CD4-positive, alpha-beta T cell treated with Interferon alpha-2 for 1 hour (primary cell): ENCODE measurements at places on chromosomes 12 and 14.

DNA sequence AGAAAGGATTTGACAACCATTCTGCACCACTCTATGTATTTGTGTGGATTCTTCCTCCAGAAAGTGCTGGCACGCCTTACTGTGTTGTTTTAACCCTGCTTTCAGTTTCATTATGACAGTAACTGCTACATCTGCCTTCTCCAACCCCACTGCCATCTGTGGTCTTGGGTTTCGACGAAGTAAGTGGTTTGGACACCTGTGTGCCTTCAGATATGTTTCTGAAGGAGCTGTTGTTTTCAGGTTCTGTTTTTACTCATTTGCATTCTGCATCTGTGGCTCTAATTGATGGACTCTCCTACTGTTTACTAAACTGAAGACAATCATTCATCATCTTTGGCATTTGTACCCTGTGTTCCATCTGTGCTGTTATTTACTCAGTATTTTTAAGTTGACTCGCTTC is 4.1 kb downstream of the TSHR start:
- DNase-seq: peak; percentile 81

DNA sequence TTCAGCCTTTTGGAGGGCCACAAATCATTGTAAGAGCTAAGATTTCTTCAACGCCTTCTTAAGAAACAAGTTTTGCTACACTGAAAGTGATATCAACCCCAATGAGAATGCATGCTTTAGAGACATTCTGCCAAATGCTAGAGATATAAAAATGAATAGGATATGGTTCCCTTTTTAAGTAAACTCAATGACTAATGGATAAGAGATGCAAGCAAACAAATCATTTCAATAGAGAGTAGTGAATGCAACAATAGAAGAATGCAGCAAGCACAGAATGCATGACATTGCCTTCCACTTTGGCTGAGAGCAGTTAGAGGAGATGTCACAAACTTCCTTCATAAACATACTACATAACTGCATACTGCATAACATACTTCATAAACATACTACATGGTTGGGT is 116.4 kb downstream of the PDZRN4 start:
- DNase-seq: no peak

DNA sequence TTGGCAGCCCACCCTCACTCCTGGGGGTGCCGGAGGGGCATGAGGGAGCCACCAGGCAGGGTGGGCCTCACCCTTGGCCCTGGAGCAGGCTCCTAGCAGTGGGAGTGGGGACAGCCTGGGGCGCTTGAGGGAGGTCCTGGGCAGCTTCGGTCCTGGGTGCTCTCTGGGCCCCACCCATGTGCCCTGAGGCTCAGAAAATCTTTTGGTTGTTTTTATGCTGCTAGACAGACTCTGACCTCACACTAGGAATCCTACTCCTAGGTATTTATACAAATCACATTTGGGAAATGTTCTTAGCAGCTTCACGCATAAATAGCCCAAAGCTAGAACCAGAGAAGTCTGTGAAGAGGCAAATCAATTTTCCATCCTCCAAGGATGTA is 10.9 kb upstream of the ULK1 start:
- DNase-seq: no peak

- no peak for DNase-seq
Measured at GRCh38 chr14:41016213-41016612, 590.5 kb upstream of the LRFN5 start.

- DNase-seq: no peak
Measured at GRCh38 chr14:68967459-68967940, 11.6 kb downstream of the ACTN1 start.

GRCh38 chr14:96098309-96098998 is 59.3 kb downstream of the C14orf132 start:
- no peak for DNase-seq

DNA sequence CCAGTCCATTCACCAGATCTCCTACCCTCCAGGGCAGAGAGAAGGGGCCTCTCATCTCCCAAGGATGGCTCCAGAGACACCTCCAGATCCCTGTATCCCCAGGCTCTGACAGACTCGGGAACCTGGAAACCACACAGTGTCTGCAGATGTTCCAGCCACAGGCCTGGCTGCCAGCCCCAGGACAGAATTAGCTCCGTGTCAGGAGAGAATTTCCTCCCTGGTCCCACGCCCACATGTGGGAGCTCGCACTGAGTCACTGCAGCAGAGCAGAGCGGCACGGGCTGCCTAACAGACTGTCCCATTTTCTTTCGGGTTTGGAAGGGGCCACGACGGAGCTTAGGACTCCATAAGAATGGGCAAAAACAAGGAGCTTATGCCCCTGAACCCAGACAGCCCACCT is 33.6 kb downstream of the CMKLR1 start:
- peak; percentile 6 for DNase-seq

DNA sequence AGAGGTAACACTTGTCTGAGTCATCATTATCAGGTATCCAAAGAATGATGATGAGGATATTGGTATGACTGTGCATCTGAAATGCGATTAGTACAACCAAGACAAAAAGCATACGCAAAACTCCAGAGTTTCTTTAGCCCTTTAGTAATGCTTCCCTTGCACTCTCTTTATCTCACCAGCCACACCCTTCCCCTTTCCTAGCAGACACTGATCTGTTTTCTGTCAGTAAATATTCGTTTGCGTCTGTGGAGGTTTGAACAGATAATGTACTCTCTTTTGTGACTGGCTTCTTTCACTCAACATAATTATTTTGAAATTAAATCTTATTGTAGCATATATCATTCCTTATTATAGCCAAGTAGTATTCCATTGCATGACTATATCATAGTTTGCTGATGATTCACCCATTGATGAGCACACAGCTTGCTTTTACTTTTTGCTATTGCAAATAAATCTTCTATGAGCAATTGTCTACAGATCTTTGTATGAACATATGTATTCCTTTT is 775.7 kb downstream of the SLC6A15 start:
- no peak for DNase-seq

DNA sequence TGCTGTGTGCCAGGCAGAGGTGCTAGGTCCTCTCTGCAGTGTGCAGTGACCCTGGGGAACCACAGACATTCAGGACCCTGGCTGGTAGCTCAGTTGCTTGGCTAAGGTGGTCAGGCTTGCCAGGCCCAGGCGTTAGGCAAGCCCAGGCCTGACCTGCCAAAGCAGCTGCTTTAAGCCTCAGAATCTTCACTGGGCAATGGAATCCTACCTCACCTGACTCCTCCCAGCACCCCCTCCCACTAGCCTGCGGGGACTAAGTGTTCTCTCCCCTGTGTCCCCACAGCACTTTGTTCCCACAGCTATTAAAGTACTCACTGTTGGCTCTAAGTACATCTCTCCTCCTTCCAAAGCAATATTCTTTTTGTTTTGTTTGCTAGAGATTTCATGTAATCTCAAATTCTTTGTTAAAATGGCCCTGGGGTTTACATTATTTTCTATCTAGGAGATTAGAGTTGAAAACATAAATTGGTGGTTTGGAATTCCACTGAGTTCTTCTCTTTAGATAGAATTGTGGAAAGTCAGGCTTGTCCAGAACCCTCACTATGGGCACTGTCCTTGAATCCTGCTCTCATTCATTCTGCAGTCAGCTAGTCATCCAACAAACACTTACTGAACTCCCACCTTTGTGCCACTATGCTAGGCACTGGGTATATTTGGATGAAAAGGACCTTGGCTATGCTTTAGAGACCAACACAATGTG is 44.4 kb downstream of the DGLUCY start:
- DNase-seq: no peak

DNA sequence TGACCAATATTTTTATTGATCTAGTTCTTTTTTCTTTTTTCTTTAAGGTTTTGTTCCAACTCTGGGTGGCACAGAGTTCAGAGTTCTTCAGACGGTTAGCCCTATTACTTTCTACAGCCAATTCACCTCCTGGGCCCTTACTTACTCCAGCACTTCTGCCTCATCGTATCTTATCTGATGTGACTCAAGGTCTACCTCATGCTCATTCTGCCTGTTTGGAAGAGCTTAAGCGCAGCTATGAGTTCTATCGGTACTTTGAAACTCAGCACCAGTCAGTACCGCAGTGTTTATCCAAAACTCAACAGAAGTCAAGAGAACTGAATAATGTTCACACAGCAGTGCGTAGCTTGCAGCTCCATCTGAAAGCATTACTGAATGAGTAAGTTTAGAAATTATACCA is 64.7 kb downstream of the VEZT start:
- DNase-seq: no peak

GRCh38 chr14:61288228-61288627 is 7.1 kb upstream of the TMEM30B start:
- no peak for DNase-seq

DNA sequence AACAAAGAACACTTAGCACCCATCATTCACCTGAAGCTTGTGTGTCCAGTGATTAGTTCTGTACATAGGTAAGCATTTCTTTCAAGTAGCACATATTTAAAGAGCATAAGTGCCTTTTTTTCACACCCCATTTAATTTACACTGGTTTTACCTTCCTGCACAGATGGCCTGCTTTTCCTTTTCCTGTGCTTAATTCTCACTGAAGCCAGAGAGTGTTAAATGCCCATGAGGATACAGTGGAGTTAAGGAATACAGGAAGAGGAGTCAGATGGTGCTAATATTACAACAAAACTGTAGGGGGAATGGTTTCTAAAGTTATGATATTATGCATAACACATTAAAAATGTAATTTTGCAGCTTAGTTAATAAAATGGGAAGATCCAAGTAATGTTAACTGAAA is 31.0 kb upstream of the SLC38A1 start:
- no peak for DNase-seq

GRCh38 chr12:3317841-3318501 is 173.0 kb upstream of the PRMT8 start:
- no peak for DNase-seq

DNA sequence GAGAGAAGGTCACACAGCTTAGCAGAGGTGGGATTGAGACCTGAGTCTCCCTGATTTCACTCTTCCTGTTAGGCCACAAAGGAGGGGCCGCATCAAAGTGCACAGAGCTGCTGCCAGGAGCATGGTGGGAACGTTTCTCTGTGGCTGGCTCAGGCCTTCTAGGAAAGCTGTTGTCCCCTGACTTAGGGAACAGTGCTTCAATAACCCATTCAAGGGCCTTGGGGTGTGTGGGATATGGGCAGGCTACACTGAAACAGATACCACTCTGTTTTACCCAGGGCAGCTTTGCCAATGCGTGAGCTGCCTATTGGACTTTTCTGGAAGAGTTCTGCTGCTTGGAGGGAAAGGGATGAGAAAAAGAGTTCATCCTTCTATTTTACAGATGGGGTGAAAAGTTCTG is 110.0 kb downstream of the ADCK1 start:
- DNase-seq: no peak

- no peak for DNase-seq
Measured at GRCh38 chr12:38391007-38391406, 74.4 kb downstream of the ALG10B start.
